Ammon's horn (tissue), 1 donor: ENCODE measurements at places on chromosomes 1 and 21.

GRCh38 chr1:84780000-84780716 lies 89.9 kb upstream of the SSX2IP start:
- DNase-seq = peak; percentile 55

- DNase-seq = no peak
Observed at GRCh38 chr1:113538225-113538624, 147.9 kb downstream of the MAGI3 start.

DNA sequence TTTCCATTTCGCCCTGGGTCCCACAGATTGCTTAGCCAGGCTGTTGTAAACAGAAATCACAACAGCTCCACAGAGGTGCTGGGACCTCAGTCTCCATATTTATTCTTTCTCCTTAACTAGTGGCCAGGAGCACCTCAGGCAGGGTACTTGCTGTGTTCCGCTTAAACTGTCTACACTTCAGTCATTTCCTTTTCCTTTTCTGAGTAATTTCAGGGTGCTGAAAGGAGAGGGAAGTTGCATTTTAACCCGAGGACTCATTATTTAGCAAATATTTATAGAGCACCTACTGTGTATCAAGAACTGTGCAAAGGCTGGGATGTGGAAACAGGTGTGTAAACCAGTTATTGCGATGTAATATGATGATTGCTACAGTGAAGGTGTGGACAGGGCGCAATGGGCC lies 41.9 kb downstream of the ACP6 start:
- DNase-seq = no peak

DNA sequence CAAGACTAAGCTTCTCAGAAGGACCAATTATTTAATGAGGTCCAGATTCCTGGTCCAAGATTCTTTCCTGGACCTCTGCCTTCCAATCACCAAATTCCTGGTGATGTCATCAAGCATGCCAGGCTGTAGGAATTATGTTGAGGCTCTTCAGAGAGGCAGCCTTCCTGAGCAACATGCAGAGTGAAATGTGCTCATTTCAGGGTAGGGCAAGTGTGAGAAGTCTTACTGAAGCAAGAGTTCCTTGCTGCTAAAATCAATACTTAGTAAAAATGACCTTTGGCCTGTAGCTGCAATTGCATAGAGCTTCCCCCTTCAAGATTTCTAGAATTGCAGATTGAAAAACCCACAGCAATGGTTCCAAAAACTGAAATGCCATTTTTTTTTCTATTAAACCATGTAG lies 31.7 kb upstream of the BCAR3 start:
- no peak for DNase-seq

GRCh38 chr1:88371436-88372023 lies 312.5 kb upstream of the PKN2 start:
- no peak for DNase-seq

- DNase-seq = no peak
Observed at GRCh38 chr21:16634515-16634914, 878.3 kb upstream of the CXADR start.
